ENCODE measurements at places on chromosomes 2 and 18.
A peak's percentile ranks its signal among the peaks of the same experiment; 100 is the strongest.

GRCh38 chr2:43052204-43052943 lies 174.0 kb downstream of the ZFP36L2 start:
- peak; percentile 15 for DNase-seq

- DNase-seq = peak; percentile 19
These were observed 101.0 kb downstream of the HS6ST1 start for GRCh38 chr2:128217671-128218070.

DNA sequence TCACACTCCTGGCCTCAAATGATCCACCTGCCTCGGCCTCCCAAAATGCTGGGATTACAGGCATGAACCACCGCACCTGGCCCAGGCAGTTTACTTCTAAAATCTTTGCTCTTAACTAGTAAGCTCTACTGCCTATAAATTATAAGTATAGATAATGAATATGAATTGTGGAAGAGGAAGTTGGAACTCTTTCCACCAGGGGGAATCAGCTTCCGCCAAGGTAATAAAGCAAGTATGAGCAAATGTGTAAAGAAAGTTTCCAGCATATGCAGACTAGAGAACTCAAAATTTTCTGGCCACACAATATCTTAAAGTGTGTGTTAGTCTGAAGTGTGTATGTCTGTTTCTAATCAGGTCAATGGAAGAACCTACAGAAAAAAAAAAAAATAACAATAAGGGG lies 68.1 kb downstream of the RMDN2 start:
- DNase-seq = peak; percentile 19

GRCh38 chr18:48330016-48330991 lies 78.9 kb downstream of the ZBTB7C start:
- DNase-seq = no peak

- DNase-seq = no peak
These were observed at the start of gene SMAD7 for GRCh38 chr18:48950536-48951447. Gene SMAD7, minus strand, starts transcription at chr18:48950965. Its CDS starts 541 bp downstream, at chr18:48950424.

DNA sequence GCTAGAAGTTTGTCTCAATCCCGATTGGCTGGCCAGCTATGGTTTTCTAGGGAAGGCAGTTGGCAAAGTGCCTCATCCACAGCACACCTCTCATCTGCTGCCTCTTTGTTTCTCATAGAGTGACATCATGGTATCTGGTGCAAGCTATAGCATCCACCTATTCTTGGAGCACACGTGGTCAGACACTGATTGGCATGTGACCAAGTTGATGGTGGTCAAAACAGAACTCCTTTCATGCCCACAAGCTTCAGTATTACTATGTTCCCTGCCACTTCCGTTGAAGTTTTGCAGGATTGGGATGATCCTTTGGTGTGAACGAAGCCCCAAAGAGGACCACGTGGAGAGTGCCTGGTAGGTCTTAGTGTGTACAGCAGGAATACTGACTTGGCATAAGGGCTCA lies 28.8 kb downstream of the TTC32 start:
- no peak for DNase-seq

DNA sequence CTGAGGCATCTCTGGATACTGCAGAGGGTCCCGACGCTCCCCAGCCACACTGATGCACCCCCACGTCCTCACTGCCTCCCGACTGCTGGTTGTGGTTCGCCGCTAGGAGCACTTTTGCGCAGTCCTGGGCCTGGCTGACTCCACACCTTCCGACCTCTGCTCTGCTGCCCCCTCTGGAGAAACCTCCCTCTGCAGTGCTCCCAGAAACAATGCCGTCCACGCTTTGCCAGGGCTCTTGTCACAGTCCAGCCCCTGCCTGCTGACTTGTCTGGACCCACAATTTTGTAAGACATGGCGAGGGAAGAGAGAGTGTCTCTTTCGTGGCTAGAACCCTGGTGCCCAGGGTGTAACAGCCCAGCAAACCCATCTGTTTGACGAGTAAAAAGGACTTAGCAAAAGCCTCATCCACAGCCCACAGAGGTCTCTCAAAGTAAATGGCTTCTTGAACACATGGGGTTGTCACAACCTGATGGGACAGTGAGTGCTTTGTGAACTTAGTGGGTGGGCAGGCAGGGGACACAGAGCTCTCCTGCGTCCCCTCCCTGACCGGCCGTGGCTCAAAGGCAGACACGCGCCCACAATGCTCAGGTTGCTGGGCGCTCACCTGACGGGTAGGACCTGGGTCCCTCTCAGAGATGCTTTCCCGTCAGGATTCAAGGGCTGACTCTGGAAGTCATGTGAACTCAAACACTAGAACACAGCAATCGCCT lies 4.0 kb downstream of the COPS9 start:
- DNase-seq = peak; percentile 16

GRCh38 chr2:165193178-165193777 lies 10.6 kb downstream of the SCN3A start:
- no peak for DNase-seq

DNA sequence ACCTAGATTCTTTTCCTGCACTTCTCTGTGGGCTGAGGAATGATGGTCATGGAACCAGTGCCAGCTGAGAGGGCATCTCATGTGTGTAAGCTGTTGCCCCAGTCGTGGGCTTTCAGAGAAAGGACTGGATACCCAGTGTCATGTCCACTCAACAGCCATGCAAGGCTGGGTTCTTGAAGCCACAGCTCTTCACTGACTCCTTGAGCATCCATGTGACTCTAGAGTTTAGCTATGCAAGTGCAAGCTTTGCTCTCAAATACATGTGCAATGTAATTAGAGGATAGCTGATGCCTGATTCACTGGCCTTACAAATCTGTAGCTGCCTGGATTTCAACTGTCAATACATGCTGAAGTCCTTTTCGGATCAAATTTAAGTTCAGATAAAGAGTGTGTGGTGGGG lies 46.8 kb upstream of the EML6 start:
- DNase-seq = no peak

DNA sequence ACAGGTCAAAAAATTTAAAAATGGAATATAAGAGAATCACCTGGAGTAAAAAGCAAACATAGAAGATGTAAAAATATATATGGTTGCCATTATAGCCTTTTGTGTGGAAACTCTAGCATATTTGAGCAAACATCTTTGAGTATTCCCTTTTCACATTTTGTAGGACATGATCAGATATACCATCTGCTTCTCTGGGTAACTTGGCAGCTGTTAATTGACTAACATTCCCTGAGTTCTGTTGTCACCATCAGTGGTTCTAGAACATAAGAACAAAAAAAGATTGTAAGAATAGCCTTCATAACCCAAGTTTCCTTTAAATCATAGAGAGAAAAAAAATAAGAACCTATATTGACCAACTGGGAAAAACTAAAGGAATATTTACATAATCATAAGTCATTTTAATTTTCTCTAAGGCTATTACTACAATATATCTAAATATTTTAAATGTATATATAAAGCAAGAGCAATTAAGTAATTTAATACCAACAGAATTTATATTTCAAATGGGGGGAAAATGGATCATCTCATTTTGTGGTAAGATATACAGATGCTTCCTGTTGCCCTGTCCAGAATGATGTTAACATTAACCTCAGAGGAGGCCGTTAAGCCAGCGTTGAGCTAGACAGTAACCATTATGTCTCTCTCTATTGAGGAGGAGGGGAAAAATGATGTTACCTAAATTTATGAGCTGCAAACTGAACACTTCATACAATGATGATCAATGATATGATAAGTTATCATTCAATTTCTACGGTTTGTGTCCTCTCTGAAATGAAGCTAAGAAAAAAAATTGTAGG lies 9.8 kb upstream of the INO80D start:
- peak; percentile 85 for DNase-seq

DNA sequence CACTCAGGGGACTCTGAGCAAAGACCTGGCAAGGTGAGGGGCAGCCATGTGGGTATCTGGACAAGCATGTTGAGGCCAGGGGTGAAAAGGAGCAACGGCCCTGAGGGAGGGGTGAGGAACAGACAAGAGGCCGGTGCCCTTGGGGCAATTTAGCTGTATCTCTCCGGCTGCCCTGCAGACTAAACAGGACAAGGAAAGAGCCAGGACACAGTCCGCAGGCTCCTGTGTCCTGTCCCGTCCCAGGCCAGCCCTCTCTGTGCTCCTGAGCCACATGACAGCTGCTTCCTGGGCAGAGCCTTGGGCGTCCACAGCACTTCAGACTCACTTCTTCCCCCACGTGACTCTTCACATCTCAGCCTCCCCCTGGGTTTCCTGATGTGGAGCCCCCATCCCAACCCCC lies 206.1 kb downstream of the KLHL29 start:
- no peak for DNase-seq

DNA sequence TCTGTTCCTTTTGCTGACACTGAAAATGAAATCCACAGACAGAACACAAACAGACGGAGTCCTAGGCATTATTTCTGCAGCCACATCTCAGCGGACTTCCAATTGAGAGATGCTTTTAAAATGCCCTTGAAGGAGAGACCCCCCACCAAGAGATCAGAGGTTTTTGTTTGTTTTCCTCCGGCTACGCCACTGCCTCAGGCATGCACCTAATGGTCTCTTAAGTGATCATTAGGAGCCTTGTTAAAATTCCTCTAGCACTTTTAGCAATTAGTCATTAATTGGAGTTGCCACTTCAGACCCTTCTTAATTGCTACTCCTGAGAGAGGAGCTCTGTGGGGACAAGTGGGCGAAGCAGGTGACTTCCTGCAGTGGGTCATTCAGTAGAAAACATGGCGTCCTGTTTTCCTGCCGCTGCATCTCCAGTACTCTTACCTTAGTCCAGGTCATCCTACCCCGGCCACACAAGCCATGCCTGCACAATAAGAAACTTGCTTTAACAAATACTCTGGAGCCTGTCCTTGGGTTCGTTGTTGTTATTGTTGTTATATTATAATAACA lies 257.7 kb upstream of the CHAC2 start:
- DNase-seq = no peak

DNA sequence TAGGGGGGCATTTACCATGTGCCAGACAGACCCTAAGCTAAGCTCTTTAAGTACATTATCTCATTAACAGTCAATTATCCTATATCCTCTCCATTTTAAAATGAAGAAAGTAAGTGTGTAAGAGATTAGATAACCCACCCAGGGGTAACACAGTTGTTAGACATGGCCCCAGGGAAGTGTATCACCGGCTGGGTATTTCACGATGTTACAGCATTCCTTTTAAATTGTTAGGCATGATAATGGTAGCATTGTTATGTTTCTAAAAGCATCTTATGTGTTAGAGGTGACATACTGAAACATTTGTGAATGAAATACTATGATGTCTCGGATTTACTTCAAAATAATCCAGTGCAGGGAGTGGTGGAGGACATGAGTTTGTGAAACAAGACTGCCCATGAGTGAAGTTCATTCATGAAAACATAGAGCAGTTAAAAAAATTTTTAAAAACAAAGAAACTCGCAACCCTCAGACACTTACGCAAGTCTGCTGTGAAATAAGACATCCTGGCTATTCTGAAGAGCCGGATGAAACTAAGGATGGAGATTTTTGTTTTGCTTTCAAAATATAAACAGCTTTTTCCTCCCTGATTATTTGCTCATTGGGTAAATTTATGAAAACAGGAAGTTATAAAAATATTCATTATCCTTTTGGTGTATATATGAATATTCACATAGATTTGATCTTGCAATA lies 54.9 kb downstream of the IL1RL2 start:
- no peak for DNase-seq

DNA sequence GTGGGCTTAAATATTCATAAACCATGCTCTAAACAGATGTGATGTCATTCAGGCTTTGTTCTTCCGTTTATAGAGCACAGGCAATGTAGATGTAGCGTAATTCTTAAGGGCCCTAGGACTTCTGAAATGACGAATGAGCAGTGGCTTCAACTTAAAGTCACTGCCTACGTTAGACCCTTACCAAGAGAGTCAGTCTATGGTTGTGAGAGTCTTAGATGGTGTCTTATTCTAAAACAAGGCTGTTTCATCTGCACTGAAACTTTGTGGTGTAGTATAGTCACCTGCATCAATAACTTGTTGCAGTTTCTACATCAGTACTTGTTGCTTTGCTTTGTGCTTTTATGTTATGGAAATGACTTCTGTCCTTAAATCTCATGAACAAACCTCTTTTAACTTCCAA lies 56.0 kb downstream of the PIK3C3 start:
- DNase-seq = no peak

DNA sequence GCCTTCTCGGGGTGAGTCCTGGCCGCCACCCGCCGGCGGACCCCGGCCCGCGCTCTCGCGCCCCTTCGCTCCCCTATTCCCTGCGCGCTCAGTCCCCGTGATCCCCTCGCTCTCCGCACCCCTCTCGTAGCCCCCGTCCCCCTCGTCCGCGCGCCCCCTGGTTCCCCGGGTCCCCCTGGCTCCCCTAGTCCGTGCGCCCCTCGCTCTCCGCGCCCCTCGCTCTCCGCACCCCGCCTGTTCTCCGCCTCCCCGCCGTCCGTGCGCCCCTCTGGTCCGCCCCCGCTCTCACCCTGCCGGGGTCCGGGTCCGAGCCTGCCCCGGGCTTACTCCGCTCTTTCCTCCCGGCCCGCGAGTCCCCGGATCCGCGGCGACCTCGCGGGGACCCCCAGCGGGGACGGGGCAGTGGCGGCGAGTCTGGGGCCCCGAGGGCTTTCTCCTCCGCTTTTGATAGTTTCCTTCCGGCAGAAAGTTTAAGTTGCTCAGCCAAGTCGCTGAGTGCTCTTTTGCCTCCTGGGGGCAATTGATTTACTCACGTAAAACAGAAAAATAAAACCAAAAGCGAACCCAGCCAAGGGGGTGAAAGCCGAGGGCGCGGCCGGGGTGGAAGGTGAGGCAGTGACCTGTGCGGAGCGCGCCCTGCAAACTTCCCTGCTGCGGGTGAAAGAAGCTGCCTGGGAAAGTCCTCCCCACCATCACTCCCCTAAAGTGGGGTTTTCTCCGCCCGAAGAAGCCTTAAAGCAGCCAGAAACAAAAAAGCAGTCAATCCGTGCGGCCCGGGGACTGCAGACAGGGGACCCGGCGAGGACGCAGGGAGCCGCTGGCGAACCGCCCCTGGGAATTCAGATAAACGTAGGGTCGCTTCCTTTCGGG lies 568 bp downstream of the RAB31 start:
- peak; percentile 27 for DNase-seq

- DNase-seq = no peak
These were observed 664.4 kb downstream of the NYAP2 start for GRCh38 chr2:226063704-226064440.

DNA sequence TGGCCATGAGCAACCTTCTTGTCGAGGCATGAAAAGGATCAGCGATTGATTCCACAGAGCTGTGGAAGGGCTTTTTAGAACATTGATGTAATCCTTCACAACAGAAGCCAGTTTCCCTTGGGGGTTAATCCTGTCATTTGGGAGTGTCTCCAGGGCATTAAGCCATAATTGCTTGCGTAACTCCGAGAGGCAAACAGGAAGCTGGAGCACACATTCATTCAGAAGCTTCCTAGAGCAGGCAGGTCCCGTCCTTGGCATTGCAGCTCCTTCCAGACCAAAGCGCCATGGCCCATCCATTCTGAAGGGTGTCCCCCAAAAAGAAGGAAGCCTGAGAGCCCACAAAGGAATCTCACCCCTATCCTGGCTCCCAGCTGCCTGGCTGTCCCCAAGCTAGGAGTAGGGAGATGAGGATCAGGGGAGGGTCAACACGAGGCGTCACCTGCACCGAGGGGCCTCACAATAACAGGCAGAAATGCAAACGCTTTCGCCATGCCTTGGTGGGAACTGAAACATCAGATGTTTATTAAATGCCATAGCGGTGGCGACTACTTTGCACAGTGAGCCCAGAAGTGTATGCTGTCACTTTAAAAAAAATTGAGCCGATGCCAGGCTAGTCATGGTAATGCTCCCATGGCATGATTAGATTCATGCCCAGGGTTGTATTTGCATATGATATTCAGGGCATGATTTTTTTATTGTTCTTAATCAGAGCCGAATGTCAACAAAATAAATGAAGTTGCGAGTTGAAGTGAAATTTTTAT lies 339.4 kb downstream of the BCL11A start:
- no peak for DNase-seq
